ENCODE measurements at places on chromosomes 11 and 22.

- no peak for DNase-seq
These were observed 4.1 kb upstream of the TBX1 start for GRCh38 chr22:19756288-19757128.

- no peak for DNase-seq
These were observed 876.3 kb downstream of the FAM181B start for GRCh38 chr11:81857386-81857785.

DNA sequence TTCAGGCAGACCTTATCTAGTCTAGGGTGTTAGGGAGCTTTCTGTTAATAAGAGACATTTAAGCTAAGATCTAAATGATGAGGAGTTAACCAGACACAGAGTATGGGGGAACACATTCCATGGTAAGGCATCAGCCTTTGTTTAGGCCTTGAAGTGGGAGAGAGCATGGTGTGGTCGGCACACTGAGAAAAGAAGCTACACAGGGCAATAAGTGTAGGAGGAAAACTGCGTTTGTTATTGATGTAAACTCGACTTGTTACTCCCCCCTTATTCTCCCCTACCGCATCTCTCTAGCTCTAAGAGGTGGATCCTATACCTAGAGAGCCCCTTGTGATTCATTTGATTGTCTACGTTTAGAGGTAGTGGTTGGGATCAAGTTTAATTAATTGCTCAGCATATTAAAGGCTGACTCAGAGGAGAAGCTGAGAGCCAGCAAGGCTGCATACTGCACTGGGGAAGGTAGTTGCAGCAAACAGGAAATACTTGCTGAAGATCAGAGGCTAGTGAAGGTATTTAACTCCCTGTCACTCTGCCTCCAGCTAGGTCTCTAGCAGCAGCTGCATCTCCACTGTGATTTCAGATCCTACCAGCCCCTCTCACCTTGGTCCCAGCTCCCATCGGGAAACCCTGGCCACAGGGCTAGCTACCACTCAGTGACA lies 86.8 kb upstream of the TEAD1 start:
- no peak for DNase-seq

DNA sequence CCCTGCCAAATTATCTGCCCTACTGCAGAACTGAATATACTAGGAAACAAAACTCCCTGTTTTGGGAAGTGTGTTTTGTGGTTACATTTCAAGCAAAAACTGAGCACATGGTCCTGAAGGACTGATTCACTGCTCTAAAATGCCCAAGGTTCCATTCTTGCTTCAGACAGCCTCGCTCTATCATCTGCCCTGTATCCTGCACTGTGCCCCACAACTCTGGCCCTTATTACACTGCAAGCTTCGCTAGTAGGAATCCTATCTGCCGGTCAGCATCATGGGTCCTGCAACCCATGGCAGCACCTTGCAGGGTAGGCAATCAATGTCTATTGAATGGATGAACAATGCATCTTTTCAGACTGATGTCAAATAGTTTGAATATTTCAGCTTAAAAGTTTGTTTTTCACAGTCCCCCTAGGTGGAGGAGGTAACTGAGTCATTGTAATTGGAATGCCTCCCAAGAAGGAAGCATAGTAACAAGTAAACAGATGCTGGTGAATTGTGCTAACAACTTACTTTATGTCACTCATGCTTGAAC lies 21.3 kb downstream of the LAYN start:
- no peak for DNase-seq

GRCh38 chr11:69598147-69598546 lies 42.8 kb upstream of the CCND1 start:
- DNase-seq = no peak

- no peak for DNase-seq
These were observed 7.8 kb downstream of the SLC5A1 start for GRCh38 chr22:32050678-32051515.

DNA sequence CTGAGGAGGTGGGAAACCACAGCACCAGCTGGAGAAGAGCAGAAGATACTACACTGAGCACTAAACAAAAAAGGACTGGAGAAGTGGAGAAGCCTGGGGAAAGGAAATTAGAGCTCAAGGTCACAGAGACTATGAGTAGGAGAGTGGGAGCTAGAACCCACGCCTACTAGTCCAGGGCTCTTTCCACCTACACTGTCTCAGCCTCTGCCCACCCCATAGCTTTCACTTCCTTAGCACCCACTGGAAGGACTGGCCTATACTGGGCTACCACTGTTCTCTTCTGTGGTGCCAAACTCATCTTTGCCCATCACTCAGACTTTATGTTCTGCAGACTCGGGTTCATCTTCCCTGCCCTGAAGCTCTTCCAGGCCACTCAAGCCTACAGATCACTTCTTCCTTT lies 94.3 kb upstream of the PHOX2A start:
- DNase-seq = no peak

- no peak for DNase-seq
These were observed 17.4 kb upstream of the SOX6 start for GRCh38 chr11:16373768-16374167.

GRCh38 chr11:45243967-45244366 lies 42.2 kb downstream of the SYT13 start:
- no peak for DNase-seq

- DNase-seq = no peak
These were observed 133.6 kb downstream of the CASP12 start for GRCh38 chr11:104764710-104765045.

DNA sequence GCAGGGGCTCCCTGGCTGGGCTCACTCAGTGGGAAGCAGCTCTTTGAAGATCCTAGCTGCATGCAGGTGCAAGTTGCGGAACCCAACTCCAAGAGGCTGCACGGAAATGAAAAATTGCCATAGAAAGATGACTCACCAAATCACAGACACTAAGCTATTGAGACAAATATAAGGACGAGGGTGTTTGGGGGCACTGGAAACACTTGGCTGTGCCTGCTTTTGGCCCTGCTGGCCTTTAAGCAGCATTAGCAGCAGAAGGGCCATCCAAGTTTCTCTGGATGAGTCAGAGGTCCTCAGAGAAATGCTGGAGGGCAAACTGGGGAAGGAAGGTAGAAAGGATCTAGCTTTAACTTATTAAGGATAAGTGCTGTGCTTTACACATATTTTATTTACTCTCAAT lies 282.3 kb downstream of the KIRREL3 start:
- no peak for DNase-seq

- DNase-seq = no peak
These were observed 24.4 kb upstream of the SNX19 start for GRCh38 chr11:130940706-130941105.

DNA sequence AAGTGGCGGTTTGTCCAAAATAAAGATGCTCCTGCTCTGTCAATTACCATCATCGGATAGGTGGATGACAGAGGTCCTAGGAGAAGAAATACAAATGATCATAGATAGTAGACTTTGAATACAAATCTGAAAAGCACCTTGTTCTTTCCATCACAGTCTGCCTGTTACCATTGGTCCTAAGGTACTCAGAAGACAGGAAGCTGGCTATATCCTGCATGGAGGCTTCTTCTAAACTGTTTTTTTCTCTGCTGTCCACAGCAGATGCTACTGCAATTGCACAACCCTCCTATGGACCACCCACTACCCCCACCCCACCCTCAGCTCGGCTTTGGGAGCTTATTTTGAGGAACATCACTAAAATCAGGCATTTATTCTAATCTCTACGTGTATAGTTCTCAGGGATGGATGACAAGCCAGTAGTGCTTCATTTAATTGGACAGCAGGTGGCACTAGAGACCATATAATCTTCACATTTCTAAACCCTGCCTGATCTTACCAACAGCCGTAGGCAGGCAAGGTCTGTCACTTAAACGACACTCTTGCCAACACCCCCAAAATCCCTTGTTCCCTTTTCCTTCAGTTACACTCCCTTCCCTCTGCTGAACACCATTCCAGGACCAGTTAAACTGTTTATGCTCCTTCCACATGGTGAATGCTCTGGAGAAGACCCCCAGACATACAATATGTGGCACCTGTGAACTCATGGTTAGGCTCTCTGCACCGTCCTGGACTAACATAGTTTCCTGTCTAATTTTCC lies 6.6 kb upstream of the PTS start:
- DNase-seq = peak; percentile 35

- DNase-seq = no peak
These were observed 193.6 kb downstream of the CWF19L2 start for GRCh38 chr11:107263844-107264563.

DNA sequence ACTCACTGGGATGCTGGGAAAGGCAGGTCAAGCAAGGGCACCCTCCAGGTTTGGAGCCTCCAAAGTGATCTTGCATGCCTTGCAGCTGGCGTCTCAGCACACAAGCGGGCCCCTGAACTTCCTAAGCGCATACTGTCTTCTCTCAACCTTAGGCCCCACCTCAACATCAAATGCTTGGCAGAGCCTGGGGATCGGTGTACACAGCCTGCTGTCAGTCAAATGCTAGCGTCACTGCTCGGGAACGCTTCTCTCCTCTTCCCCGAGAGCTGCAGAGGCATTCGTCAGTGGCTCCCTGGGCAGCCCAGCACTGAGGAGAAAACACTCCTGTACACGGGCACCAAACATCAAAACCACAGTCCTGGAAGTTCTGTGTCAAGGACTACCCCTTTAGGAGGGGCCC lies 124.9 kb downstream of the C11orf58 start:
- DNase-seq = no peak

DNA sequence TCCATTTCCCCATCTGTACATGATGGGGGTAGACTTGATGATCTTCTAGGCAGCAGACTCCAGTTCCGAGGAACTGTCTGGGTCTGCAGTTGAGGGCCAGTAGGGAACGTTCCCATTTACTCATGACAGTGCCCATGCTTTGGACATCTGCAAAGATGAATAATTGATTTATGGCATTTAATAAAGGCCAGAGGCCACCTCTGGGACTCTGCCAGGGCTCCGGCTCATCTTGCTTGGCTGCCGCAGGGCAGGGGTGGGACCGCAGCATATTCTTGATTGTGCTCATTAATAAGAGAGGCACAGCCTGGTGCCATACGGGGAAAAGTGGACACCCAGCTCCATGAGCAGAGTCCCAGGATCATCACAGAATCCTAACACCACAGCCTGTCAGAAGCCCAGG lies 28.1 kb upstream of the KLHL35 start:
- DNase-seq = no peak

GRCh38 chr11:119078675-119079420 lies 5.8 kb upstream of the HMBS start:
- DNase-seq = no peak

DNA sequence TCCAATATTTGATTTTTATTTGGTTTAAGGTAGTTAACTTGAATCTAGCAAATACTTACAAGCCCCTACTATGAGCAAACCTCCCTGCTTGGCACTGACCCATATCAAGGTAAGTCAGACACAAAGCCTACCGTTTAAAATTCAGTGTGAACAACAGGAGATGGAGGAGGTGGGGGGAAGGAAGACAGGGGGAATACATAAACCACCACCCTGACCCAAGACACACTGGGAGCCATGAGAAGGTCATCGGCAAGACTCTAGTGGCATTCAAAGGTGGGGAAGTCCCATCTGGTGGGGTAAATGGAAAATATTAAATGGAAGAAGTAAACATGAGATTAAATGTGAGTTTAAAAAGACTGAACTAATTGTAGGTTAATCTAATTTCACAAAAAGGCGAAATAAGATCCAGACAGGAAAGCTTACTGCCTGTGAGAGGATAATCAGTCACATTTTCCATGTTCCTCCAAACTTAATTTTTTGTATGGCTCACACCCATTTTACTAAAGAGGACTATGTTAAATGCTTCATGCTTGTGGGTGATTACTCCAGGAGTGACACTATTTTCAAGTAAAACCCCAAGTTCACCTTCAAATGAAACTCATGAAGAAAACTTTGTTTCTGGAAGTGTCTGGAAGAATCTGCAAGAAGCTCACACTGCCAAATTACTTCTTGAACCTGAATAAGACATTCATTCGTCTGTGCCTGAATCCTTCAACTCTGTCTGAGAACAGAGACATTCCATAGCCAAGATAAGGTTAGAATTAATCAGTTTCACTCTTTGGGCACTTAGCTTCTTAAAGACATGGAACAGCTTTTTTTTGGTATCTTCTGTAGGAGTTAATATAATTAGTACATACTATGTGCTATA lies 51.7 kb downstream of the PITPNB start:
- no peak for DNase-seq

GRCh38 chr22:39174498-39175352 lies 22.2 kb upstream of the CBX7 start:
- no peak for DNase-seq

DNA sequence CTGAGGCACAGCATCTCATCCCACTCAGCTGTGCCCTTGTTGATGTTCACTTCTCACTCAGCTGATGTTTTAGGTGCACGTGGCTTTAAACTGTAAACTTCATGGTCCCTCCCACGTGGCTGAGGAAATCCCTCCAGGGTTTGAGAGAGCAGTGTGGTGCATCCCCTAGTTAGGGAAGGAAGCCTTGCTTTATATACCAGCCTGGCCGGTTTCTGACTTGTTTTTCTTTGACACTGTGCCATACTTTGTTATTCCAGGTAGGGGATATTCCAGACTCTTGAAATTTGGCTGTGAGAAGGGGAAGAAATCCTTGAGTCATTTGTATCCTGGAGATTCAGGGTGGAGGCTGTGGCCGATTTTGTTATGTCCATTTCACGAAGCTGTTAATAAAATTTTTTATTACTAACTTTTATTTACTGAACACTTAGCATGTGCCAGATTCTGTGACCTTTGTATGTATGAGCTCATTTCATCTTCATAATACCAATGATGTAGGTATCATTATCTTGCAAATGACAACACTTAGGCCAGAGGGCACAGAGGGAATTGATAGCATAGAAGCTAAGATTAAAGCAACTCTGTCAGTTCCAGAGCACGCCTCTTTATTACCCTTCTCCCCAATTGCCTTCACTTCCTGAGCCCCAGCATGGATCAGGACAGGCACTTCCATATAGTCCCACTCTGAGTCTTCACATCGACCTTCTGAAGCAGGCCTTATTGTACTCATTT lies 116.6 kb downstream of the NAV2 start:
- no peak for DNase-seq

DNA sequence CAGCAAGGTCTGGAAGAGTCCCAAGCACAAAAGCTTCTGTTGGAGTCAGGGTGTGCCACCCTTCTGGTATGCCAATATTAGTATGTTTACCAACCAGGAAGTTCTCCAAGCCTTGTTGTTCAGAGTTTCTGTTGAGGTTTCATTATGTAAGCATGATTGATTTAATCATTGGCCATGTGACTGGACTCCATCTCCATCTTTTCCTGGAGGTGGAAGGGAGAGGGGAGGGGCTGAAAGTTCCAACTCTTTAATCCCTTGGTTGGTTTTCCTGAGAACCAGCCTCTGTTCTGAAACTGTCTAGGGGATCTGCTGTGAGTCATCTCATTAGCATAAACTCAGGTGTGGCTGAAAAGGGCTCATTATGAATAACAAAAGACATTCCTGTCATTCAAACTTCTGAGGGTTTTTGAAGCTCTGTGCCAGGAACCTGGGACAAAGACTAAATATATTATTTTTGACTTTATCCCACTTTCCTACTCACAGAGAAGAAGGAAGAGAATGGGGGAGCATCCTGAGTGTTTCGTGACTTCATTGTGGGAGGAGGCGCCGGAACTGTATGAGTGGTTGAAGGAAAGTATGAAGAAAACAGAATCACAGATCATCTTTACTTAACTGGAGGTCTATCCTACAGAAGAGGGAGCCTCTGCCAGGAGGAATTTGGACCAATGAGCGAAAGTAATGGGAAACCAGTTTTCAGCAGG lies 138.2 kb downstream of the NECTIN1 start:
- no peak for DNase-seq

GRCh38 chr22:37942133-37942532 lies 11.3 kb downstream of the C22orf23 start:
- no peak for DNase-seq
